ENCODE measurements at places on chromosomes 11 and 22.

- no peak for DNase-seq
Measured at GRCh38 chr11:119319136-119319699, 2.3 kb upstream of the MCAM start.

GRCh38 chr11:62267576-62267975 is 2.4 kb upstream of the SCGB2A2 start:
- DNase-seq: no peak

DNA sequence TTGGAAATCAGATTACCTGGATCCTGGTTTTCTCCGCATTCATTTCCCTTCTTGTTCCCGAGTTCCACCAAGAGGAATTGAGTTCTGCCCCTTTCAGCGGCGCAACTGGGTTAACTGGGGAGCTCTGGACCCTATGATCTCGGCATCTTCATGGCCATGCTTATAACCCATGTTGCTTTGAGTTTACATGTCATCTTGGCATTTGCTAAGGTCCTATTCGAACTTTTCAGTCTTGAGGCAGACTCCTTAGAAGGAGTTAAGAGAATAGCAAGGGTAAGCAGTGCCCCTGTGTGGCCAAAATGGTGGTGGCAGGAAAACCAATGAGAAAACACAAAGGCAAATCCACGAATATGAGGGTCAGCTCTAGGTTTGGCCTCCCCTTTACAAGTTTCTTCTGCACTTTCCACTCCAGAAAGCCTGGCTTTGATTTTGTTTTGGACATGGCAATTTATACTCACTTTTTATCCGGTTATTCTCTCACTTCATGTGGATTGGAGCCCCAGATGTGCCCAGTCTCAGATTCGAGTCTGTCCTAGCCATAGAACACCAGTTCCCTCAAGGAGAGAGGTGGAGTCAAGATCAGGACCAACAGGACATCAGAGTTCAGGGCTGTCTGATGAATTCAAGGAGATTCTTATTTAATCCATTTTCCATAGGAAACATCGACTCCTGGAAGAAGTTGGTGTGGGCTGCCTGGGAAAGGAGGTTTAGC is 55.3 kb upstream of the FBXO3 start:
- peak; percentile 73 for DNase-seq

- DNase-seq: no peak
Measured at GRCh38 chr22:37331034-37331428, 48.7 kb downstream of the CYTH4 start.

- DNase-seq: no peak
Measured at GRCh38 chr11:24543771-24544170, 46.9 kb downstream of the LUZP2 start.

DNA sequence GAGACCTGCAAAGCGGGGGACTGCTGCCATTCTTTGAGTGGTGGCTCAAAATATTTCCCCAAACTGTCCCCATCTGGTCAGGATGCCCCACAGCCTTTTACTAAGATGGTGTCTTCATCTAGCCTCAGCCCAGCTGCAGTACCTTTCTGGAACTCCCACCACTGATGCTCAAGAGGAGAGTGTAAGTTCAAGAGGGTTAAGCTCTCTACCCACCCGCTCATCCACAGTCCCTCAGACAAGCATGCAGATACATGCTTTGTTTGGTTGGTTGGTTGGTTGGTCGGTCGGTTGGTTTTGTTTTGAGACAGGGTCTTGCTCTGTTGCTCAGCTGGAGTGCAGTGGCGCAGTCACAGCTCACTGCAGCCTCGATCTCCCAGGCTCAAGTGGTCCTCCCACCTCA is 14.5 kb upstream of the CAVIN3 start:
- DNase-seq: no peak

DNA sequence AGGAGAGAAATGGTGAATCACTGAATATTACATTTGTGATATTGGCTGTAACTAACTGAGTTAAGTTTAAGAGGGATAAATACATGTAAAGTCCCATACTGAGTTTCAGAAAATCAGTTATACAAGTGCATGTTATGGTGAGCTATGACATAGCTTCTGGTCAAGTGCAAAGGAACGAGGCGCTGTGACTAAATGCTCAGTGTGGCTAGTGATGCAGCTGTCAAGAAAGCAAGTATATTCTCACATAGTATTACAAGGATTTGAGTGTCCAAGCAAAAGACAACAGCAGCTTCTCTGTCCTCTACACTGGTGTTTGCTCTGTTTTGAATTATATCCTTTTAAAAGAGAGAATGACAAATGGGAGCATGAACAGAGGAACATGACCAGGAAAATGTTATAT is 40.1 kb downstream of the CSRP3 start:
- DNase-seq: no peak

Data from GM19239 (cell line).